GM04503 (cell line): ENCODE measurements at places on chromosomes 7 and 10.

DNA sequence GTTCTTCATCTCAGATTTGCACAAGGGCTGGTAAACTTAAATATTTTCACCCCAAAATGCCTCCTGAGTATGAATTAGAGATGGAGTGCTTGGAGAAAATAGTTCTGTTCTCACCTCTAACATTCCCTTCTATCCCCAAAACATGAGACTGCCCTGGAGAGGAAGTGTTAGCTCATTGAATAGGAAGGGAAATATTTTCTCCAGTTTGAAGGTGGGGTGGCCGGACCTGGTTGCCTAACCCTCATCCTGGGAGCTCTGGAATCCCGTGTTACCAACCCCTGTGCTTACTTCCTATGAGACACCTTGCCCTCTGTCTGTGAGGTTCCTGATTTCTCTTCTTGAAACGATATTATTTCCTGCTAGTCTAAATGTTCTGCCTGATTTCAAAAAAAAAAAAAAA is 779 bp downstream of the IFIT2 start:
- no peak for DNase-seq

DNA sequence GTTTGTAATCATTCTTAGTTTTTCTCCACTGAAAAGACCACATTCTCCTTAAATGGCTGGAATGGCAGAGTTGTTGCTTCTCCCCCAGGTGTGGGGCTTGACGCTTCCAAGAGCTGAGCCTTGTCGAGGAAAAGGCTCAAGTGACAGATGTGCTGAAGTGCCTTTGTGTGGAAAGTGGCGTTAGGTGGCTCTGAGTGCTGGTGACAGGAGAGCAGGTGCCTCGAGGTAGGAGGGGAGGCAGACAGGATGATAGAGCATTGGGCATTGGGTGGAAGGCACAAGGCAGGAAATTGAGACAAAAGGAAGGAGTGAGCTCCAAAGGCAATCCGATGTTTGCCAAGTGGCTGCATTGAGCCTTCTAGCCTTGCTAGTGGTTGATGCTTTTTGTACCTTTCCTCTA is 6.7 kb downstream of the KIAA1217 start:
- no peak for DNase-seq

DNA sequence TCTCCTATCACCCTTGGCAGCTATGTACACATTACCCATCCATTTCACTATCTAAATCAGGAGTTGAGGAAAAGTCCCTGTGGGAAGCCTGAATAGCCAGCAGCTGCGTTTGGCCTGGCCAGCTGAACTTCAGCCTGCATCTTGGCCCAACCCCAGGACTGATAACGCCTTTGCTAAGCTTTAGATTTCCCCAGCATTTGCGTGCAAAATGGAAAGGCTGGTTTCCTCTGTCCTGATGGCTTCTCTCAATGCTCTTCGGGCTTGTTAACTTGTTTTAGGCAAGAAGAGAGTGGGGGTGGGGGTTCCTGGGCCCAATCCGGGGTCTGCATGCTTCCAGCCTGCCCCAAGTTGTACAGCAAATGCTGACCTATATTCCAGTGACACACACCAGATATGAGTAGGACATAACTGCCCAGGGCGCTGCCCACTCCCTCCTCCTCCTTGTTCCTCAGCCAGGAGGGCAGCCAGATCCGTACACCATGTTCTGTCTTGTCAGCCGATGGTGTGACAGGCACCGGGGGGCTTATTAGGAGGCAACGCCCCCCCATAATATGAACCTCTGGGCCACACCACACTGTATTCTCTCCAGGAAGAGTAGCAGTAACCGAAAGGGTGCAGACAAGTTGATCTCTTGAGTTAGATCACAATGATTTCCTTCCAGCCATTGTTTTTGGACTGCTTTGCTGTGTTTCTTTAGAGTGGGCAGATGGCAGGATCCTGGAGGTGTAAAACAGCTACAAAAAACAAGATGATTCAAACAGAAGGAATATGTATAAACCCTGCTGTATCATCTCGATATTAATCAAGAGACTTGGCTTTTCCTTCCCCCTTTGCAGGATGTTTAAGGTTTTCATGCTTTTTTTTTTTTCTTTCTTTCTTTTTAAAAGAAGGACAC is 339.0 kb downstream of the RNLS start:
- DNase-seq, result no peak

- DNase-seq, result no peak
These were observed 83.1 kb upstream of the NPVF start for GRCh38 chr7:25311346-25311745.

- no peak for DNase-seq
These were observed 11.8 kb downstream of the CTBP2 start for GRCh38 chr10:125148528-125148927.

DNA sequence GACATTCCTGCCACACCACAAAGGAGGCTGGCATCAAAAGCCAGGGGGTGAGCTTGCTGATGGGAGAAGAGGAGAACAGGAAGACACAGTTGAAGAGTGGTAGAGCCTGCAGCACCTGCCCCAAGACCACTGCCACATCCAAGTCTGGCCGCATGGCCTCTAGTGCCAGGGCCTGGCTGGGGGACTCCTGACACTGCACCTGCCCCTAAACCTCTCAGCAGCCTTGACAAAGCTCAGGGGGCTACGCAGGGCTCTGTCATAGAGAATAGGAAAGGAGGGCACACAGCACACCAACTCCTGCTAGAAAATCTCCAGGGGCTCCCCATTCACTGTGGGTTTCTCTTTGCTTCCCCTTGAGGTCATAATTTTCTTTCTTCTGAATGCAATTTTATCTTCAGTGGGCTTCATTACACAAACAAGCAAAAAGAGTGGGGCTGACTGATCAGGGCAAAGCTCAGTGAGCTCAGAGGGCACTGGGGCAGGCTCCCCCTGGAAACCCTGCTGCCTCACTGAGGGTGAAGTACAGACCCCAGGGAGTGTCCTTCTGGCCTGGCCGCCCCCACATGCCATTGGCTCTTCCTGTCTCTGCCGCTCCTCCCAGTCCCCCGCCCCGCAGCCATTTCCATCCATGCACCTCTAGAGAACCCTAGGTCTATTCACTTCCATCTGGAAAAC is 37.2 kb downstream of the VOPP1 start:
- no peak for DNase-seq

DNA sequence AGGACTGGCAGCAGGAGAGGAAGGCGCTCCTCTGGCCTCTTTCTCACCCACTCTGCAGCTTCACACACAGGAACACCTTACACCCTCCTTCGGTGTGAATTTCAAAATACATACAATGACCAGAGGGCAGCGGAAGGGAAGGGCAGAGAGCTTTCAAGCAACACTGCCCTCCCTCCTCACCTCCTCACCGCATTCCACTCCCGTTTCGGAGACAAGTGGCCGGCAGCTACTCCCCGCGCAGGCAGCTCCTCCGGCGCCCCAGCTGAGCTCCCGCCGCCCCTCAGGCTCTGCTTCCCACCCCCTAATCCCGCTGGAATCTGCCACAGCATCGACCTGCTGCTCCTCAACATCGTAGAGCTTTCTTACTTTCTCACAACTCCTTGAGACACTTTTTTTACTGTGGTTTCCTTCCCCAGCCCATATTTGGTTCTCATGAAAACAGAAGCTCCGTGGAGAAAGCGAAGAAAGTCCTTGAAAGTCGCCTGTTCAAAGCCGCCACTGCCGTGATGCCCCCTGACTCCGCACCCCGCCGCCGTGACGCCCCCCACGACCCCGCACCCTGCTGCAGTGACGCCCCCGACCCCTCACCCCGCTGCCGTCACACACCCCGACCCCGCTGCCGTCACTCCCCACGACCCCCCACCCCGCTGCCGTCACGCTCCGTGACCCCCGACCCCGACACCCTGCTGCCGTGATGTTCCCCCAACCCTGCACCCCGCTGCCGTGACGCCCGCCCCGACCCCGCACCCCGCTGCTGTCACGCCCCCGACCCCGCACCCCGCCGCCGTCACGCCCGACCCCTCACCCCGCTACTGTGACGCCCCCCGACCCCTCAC is 14.6 kb upstream of the GPER1 start:
- no peak for DNase-seq

- no peak for DNase-seq
These were observed 188.3 kb upstream of the MEOX2 start for GRCh38 chr7:15874774-15875173.

GRCh38 chr7:27921081-27921836 is 181.3 kb downstream of the TAX1BP1 start:
- peak; percentile 64 for DNase-seq

DNA sequence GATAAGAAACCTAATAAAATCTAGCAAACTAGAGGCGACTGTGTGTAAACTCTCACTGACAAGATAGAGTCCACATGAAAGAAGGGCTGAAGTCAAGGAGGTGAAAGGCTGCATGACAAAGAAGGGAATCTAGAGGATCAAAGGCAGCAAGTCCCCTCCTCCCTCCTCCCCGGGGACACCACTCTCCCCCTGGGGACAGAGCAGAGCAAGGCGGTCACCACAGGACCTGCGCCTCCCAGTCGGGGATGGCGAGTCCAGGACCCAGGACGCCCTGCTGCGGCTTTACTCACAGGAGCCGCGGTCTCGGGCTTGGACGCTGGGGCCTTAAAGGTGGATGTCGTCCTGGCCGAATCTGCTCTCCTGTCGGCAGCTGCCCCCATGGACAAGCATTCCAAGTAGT is 22.4 kb downstream of the BRI3 start:
- no peak for DNase-seq

- DNase-seq, result no peak
These were observed 383.0 kb upstream of the PCDH15 start for GRCh38 chr10:55183993-55184392.

GRCh38 chr7:130732980-130733930 is 752 bp downstream of the KLF14 start:
- DNase-seq, result no peak

DNA sequence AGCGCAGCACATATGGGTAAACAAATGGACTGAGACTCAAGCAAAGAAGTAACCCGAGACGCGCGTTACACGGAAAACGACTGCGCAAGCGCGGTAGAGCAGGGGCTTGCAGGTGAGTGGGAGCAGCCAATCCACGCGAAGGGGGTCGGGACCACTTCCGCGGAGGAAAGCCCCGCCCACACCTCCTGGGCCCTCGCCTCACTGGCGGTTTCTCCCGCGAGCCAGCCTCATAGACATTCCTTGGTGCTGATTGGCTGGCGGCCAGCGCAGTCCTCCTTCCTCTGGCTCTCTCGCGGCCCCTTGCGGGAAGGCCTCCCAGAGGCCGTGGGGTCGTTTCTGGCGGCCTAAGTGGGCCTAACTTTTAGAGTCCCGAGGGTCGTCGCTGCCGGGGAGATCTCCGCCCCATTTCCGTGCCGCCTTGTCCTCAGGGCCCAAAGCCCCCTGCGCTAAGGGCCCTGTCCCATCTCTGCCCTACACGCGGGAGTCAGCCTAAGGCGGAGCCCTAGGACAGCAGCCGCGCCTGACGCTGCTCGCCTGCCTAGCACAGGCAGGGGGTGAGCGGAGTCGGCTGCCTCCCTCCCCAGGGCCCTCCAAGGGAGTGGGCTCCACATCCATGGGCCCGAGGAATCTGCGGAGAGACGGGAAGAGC is 9.1 kb upstream of the FXYD4 start:
- DNase-seq, result no peak
